CD4-positive, alpha-beta memory T cell (primary cell): ENCODE measurements at places on chromosomes 4 and X. TPM values are rescaled to one million over a fixed set of nuclear protein-coding genes. Genes with fewer than 3 reads are reported as not detected.

Gene GPR34
- 0.35 TPM for polyA plus RNA-seq

Gene MAGEA10
- not detected for polyA plus RNA-seq

Gene GAB3
- polyA plus RNA-seq: 3.2 TPM

Gene PDGFC
- not detected for polyA plus RNA-seq

DNA sequence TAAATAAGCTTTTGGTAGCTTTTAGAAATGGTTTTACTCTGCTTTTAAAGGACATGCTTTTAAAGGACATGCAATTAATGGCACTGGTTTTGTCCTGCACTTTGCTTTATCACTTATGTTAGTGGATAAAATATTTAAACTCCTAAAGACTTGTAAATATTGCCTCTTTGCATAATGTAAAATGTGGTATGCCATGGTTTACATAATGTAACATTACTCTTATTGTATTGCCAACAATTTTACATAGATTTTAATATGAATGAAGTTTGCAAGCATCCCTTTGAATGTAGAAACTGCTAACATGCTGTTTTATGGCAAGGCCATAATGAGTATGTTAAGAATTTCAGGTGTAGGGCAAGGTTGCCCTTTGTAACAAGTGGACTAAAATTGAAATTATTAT is 118.4 kb downstream of the CHIC1 start:
- no peak overlapping the region for H3K4me3 ChIP-seq
- no peaks in the 10 kb centered on the region for H3K27me3 ChIP-seq
- DNase-seq: no peak
- H3K36me3 ChIP-seq: no peaks in the 10 kb centered on the region
- no peak overlapping the region for H3K27ac ChIP-seq
- no peaks in the 10 kb centered on the region for H3K4me1 ChIP-seq

DNA sequence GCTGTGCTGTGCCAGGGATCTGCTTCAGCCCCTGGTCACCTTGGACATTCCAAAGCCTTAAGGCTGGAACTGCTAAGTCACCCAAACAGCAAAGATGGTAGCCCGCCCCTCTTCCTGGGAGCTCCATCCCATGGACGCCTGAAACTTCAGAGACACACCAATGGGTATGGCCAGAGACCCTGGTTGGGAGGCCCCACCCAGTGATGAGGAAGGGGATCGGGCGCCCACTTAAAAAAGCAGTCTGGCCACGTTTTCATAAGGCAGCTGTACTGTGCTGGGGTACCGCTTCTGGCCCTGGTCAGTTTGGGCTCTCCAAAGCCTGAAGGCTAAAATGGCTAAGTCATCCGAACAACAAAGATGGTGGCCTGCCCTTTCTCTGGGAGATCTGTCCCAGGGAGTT is 9.4 kb upstream of the TMSB15C start:
- DNase-seq: no peak
- no peak overlapping the region for H3K4me3 ChIP-seq
- H3K27me3 ChIP-seq: no peaks in the 10 kb centered on the region
- no peaks in the 10 kb centered on the region for H3K36me3 ChIP-seq

- peaks cover 18% of the 10 kb centered on the region for H3K4me1 ChIP-seq
- H3K27ac ChIP-seq: no peak overlapping the region
- no peaks in the 10 kb centered on the region for H3K36me3 ChIP-seq
- no peak overlapping the region for H3K4me3 ChIP-seq
- no peaks in the 10 kb centered on the region for H3K27me3 ChIP-seq
- DNase-seq: no peak
These were observed 1.1 kb downstream of the PRAF2 start for GRCh38 chrX:49072712-49073095.

DNA sequence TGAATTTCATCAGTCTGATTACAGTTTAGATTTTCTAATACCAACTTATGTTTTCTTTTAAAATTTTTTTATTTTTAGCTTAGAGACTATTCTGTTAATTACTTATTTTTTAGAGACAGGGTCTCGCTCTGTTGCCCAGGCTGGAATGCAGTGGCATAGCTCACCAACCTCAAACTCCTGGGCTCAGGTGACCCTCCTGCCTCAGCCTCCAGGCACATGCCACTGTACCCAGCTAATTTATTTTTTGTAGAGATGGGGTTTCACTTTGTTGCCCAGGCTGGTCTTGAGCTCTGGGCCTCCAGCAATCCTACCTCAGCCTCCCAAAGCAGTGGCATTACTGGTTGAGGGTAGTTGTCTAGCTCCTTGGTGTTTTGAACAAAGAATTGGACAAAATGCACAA is 102.0 kb downstream of the KLHL8 start:
- no peak for DNase-seq

DNA sequence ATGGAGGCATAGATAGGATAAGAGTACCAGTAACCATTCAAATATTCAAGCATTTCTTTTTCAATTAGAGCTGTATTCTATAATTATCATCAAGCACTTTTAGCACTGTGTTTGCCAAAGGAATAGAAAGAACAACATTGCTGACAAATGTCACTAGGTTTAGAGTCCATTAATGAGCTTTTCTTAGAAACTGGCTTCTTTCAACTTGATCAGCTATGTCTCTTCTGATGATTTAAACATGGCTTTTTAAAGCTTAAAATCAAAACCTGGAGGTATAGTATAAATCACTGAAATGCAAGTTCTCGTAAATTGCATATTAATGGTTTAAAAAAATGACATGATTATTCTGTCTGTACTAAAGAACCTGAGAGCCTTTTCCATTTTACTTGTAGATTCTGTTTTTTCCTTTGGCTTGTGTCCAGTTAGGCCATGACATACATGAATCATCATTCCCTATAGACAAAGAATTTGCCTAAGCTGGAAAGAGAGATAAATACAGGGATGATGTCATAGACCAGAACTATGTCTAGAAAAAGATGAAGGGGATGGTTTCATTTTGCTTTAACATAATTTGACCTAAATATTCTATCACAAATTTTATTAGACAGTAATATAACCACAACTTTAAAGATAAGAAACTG is 340.1 kb upstream of the CTSO start:
- H3K27ac ChIP-seq: no peak overlapping the region
- no peaks in the 10 kb centered on the region for H3K4me1 ChIP-seq
- no peak for DNase-seq
- no peak overlapping the region for H3K4me3 ChIP-seq

- H3K36me3 ChIP-seq: no peaks in the 10 kb centered on the region
- no peaks in the 10 kb centered on the region for H3K27me3 ChIP-seq
- H3K4me1 ChIP-seq: no peaks in the 10 kb centered on the region
- no peak overlapping the region for H3K4me3 ChIP-seq
- H3K27ac ChIP-seq: no peak overlapping the region
These were observed 1639.4 kb upstream of the TENM3 start for GRCh38 chr4:180603791-180604190.

GRCh38 chrX:66634272-66634671 is 4.6 kb downstream of the EDA2R start:
- H3K27ac ChIP-seq: no peak overlapping the region
- no peaks in the 10 kb centered on the region for H3K27me3 ChIP-seq
- no peak for DNase-seq
- no peak overlapping the region for H3K4me3 ChIP-seq
- H3K36me3 ChIP-seq: no peaks in the 10 kb centered on the region

- H3K36me3 ChIP-seq: no peaks in the 10 kb centered on the region
- H3K27me3 ChIP-seq: no peaks in the 10 kb centered on the region
- H3K27ac ChIP-seq: no peak overlapping the region
- H3K4me1 ChIP-seq: no peaks in the 10 kb centered on the region
These were observed 2004.3 kb upstream of the ADGRL3 start for GRCh38 chr4:59195839-59196238.

DNA sequence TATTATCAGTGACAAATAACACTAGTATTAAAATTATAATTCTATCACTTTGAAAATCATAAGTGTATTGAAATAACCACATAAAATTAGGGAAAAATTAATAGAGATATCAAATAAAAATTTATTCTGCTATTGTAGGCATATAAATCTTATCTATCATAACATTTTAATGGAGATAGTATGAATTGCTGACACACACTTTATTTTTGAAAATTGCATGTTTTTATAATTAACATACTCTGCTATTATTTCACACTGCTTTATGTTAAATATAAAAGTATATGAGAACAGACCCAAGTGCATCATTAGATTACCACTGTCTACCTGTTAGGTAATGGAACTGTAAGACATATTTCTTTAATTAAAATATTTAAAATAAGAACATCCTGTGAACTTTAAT is 2150.2 kb downstream of the ARAP2 start:
- H3K4me3 ChIP-seq: no peak overlapping the region
- H3K4me1 ChIP-seq: no peaks in the 10 kb centered on the region
- no peak overlapping the region for H3K27ac ChIP-seq

- no peaks in the 10 kb centered on the region for H3K4me1 ChIP-seq
- no peak overlapping the region for H3K27ac ChIP-seq
- H3K36me3 ChIP-seq: no peaks in the 10 kb centered on the region
- no peaks in the 10 kb centered on the region for H3K27me3 ChIP-seq
- no peak for DNase-seq
These were observed 127.9 kb upstream of the FTHL17 start for GRCh38 chrX:31199840-31200114.

- no peaks in the 10 kb centered on the region for H3K4me1 ChIP-seq
- H3K27me3 ChIP-seq: no peaks in the 10 kb centered on the region
- no peak overlapping the region for H3K4me3 ChIP-seq
- H3K36me3 ChIP-seq: no peaks in the 10 kb centered on the region
These were observed 768.2 kb downstream of the KCTD8 start for GRCh38 chr4:43680421-43680820.

- no peaks in the 10 kb centered on the region for H3K36me3 ChIP-seq
- H3K4me3 ChIP-seq: no peak overlapping the region
- H3K27ac ChIP-seq: no peak overlapping the region
- DNase-seq: no peak
- no peaks in the 10 kb centered on the region for H3K27me3 ChIP-seq
These were observed 54.2 kb downstream of the RPS3A start for GRCh38 chr4:151153585-151153984.

GRCh38 chr4:6753103-6753560 is 29.4 kb upstream of the KIAA0232 start:
- H3K36me3 ChIP-seq: no peaks in the 10 kb centered on the region
- no peaks in the 10 kb centered on the region for H3K27me3 ChIP-seq
- peaks cover 12% of the 10 kb centered on the region for H3K4me1 ChIP-seq

- H3K4me3 ChIP-seq: no peak overlapping the region
- H3K4me1 ChIP-seq: no peaks in the 10 kb centered on the region
- DNase-seq: no peak
- H3K27me3 ChIP-seq: no peaks in the 10 kb centered on the region
- no peak overlapping the region for H3K27ac ChIP-seq
These were observed 294.9 kb upstream of the BOD1L1 start for GRCh38 chr4:13922459-13922858.

- H3K4me1 ChIP-seq: no peaks in the 10 kb centered on the region
- no peak overlapping the region for H3K27ac ChIP-seq
- H3K4me3 ChIP-seq: no peak overlapping the region
- no peaks in the 10 kb centered on the region for H3K36me3 ChIP-seq
- no peaks in the 10 kb centered on the region for H3K27me3 ChIP-seq
- no peak for DNase-seq
These were observed 254.2 kb downstream of the DHX15 start for GRCh38 chr4:24330172-24330571.

DNA sequence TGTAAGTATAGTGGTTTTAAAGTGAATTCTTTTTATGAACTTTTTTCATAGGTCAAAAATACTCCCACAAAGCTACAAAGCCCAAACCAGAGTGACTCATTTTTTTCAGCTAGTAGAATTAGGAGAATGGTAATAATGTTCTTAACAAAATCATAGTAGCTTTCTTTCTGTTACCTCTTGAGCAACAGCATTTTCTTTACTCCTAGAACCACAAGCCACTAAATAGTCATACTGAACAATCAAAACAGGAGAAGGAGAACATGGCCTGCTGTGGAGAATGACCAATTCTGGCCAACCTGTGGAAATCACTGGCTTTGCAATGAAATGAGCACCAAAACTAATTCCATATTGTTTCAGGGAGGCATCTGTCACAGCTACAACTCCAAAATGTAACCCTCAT is 112.9 kb downstream of the AMMECR1 start:
- H3K4me1 ChIP-seq: no peaks in the 10 kb centered on the region
- H3K27me3 ChIP-seq: no peaks in the 10 kb centered on the region
- no peak overlapping the region for H3K27ac ChIP-seq
- H3K36me3 ChIP-seq: peaks cover 2% of the 10 kb centered on the region
- no peak overlapping the region for H3K4me3 ChIP-seq

- H3K4me1 ChIP-seq: no peaks in the 10 kb centered on the region
- H3K27me3 ChIP-seq: no peaks in the 10 kb centered on the region
- no peaks in the 10 kb centered on the region for H3K36me3 ChIP-seq
- no peak overlapping the region for H3K27ac ChIP-seq
- no peak overlapping the region for H3K4me3 ChIP-seq
- DNase-seq: no peak
These were observed 111.9 kb upstream of the UNC5C start for GRCh38 chr4:95660719-95661118.

DNA sequence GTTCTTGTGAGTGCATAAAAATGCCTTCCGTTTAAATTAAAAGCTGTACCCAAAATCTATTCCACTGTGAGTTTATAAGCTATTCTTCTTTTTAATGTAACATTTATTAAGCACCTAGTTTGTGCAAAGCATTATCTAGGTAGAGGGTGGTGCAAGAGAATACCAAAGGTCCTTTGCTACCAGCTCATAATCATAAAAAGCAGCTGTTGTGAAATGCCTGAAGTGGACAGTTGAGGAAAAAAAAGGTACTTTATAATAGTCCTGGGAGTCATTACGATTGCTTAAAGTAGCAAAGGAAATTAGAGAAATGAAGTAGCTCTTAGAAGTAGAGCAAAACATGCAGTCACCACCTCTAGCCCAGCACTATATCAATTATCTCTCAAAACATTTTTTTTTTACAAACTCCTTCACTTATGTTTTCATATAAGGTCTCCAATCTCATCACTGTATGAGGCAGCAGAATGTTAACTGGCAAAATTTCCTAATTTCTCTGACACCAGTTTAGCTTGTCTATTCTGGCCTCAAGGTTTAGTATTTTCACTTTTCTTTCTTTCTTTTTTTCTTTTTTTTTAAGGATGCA is 2.1 kb downstream of the MBNL3 start:
- H3K4me3 ChIP-seq: no peak overlapping the region
- no peak for DNase-seq
- H3K4me1 ChIP-seq: peaks cover 47% of the 10 kb centered on the region
- H3K27ac ChIP-seq: no peak overlapping the region
- H3K27me3 ChIP-seq: no peaks in the 10 kb centered on the region
- H3K36me3 ChIP-seq: no peaks in the 10 kb centered on the region

DNA sequence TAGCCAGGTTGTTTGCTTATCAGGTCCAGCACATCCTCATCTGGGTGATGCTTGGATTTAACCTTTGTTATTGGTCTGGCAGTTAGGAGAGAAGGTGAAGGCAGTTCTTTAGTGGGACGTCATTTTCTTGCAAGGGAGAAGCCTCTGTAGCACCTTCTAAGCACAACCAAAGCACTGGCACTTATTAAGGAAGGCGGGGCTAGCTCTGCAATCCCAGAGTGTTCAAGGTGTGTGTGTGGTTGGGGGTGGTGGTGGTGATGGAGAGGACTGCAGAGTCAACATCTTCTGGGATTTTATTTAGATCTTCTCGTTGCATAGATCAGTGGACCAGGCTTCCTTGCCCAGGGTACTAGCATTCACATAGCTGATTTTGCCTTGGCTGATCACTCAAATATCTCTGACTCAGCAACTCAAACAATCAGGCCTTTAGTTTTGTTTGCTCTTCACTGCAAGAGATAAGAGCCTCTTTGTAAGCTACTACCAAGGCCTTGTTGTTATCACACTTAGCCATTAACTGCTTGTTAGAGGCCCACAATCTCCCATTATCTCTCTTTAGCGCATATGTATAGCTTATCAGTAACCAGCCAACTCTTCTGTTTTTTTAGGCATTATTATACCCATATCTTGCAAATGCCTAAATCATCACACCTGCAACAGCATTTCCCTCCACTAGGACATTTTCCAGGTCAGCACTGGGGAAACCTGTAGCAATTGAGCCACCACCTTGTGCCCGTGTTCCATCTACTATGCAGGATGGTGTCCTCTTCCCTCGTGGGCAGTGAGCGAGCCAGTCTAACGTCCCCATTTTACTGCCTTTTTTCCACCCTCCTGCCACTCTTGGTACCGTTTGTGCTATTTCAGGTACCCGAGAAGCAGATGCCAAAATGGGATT is 36.5 kb upstream of the LINC00632 start:
- H3K36me3 ChIP-seq: no peaks in the 10 kb centered on the region
- H3K4me1 ChIP-seq: no peaks in the 10 kb centered on the region
- no peaks in the 10 kb centered on the region for H3K27me3 ChIP-seq
- no peak for DNase-seq
